ENCODE measurements at places on chromosomes 7 and 10.

GRCh38 chr7:81648716-81649115 lies 121.1 kb downstream of the HGF start:
- no peak for DNase-seq

GRCh38 chr10:59654007-59654406 lies 55.6 kb downstream of the SLC16A9 start:
- DNase-seq, result no peak

GRCh38 chr7:5232874-5233273 lies 42.8 kb downstream of the WIPI2 start:
- no peak for DNase-seq

DNA sequence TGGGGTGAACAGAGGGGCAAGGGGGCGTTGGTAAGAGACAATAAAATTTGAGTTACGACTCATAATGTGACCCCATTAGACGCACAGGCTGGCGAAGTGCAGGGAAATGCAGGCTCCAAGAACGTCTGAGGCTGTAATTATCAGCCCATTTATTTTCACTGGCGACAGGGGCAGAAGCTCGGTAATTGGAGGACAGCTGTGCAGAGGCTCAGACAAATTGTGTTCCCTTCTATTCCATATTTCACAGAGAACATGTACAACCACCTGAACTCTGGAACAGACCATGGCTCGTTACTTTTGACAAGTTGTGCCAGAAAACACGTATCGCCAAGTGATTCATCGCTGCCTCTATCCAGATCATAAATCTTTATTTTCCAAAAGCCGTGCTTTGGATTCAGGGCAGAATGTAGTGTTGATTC lies 137.3 kb upstream of the FRMD4A start:
- DNase-seq, result peak; percentile 57

DNA sequence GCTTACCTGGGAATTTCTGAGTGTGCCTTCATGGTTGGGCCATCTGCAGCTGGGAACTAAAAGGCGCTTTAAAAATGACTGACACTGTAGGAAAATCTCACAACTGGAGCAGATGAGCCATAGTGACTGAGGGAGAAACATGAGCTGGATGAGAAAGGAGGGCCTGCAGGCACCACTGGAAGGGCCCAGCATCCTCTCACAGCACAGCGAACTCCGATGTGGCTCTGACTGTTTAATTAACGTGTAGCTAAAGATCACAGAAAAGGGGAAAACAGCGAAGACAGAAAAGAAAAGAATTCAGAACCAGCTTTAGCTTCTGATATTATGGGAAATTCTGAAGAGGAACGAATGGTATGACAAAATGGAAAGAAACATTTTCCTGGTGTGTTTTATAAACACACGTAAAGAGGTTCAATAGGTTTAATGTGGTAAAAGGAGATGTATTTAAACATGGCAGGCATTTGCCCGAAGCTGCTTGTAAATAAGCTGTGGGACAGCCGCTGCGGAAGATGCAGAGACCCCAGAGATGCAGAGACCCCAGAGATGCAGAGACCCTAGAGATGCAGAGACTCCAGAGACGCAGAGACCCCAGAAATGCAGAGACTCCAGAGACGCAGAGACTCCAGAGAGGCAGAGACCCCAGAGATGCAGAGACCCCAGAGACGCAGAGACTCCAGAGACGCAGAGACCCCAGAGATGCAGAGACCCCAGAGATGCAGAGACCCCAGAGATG lies 534.3 kb downstream of the PTPRN2 start:
- no peak for DNase-seq

DNA sequence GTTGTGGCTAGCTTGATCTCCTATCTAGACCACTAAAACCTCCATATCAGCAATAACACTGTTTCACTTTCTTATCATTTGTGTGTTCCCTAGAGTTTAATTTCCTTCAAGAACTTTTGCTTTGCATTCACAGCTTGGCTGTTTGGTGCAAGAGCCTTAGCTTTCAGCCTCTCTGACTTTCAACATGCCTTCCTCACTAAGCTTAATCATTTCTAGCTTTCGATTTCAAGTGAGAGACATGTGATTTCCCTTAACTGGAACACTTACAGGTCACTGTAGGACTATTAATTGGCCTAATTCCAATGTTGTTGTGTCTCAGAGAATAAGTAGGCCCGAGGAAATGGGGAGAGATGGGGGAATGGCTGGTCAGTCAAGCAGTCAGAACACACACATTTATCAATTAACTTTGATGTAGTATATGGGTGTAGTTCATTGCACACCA lies 10.6 kb upstream of the BPGM start:
- no peak for DNase-seq

DNA sequence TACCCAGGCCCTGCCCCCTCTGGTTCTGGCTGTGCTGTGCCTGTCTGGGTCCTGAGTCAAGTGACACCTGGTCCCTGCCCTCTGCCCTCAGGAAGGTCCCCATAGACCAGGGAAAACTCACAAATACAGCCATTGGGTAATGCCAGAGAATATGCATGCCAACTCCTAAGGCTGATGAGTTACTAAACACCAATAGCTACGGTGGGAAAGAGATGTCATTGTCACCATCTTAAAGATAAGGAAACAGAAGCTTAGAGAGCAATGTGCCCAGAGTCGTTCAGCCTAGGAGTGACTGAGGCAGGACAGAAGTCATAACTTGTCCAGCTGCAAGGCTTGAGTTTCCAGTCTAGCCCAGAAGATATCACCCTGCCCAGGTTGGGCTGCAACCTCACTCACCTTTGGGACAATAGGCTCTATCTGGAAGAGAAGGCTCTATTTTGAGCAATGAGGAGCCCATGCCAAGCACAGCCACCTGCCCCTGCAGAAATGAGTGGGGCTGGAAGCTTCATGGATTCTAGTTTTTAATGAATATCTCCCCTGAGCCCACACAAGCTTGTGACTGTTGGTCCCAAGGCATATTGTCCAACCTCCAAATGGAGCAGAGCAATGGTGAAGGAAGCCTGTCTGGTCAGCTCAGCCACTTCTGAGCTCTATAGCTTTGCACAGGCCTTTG lies 42.6 kb downstream of the ZNF273 start:
- DNase-seq, result no peak

DNA sequence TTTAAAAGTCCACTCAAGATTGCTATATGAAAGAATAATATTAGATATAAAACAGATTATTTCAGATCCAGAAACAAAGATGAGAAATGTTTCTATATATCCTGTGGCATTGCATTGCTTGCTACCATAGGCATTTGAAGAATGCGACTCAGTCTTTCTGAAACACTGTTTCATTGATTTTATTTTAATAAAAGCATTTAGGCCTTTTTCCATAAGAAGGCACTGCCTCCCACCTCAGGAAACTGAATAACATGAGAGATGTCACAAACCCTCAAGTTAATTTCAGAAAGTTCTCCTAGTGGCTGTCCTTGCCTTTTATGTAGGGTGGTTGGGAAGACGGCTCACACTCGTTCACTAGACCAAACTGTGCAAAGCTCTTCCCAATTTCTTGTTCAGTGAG lies 23.3 kb downstream of the PRPS1L1 start:
- no peak for DNase-seq

- no peak for DNase-seq
Measured at GRCh38 chr7:17944720-17945119, 4.4 kb upstream of the SNX13 start.

DNA sequence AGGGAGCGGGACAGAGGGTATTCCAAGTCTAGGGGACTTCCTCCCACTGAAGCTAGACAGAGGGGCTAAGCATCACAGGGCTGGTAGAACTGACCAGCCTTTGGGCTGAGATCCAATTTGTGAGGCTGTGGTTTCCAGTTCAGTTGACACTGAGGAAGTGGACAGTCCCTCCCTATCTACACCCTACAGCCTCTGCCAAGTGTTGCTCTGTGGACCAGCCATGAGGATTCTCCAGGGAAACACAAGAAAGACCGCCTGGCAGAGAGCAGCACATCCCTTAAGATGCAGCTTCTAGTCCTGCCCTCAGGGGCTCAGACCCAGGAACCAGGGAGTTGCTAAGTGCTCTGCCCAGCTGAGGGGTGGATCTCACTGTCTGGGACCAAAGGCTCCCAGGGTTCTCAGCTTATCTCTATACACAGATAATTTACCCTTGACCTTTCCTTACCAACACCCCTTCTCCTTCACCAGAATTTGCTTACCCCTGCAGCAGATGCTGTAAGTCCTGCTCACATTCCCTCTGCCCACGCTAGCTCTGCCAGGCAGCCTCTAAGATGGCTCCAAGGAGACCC lies 252.0 kb downstream of the SKIDA1 start:
- DNase-seq, result no peak

DNA sequence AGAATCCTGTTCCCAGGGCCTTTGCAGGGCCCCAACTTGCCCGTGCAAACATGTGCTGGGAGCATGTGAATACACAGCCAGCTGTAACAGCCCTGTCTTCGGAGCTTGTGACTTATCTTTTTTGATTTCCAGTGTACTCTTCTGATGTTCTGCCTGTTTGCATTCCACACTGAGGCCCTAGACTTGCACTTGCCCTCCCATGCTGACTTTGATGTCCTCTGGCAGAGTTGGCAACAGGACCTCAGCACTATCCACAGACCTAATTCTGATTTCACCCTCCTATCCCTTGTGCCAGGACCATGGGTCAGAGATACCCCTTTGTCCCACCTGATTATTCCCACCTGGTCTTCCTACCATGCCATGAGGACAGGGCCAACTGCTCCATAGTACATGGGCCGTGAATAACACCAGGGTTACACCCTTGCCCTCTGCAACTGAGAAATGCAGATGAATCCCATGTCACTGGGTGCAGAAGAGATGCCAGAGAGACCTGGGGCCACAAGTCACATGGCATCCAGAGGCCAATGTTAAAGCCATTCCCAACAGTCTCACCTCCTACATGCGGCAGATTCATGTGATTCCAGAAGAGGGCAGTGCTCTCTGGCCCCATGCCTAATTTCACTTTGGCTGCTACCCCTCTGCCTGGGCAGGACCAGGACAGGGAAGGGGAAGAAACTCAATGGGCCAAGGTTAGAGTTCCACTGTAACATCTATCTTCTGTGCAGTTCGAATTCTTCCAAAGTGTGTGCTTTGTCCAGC lies 43.0 kb downstream of the SCRN1 start:
- no peak for DNase-seq

- no peak for DNase-seq
Measured at GRCh38 chr7:114620208-114620607, 205.6 kb downstream of the FOXP2 start.

- DNase-seq, result no peak
Measured at GRCh38 chr7:151080067-151080521, 515 bp downstream of the FASTK start.

- no peak for DNase-seq
Measured at GRCh38 chr7:133853706-133854276, 273.3 kb upstream of the LRGUK start.

DNA sequence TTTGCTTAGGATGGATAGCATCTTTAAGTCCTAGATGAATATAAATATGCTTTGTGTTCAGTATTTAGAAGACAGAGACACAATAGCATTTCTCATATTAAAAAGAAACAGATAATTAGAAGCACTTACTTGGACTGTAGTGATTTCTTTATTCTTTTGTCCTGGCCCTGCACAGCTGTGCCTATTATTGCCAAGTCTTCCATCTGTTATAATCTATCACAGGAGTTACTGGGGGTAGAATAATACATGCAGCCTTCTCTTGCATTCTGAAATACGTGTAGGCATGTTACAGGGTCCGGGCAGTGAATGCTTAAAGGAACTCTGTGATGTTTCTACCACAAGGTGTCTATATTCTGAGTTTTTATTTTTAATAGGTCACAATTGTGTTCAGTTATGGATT lies 461.5 kb upstream of the COBL start:
- DNase-seq, result no peak

- DNase-seq, result no peak
Measured at GRCh38 chr7:38760226-38760625, 129.1 kb upstream of the AMPH start.

- no peak for DNase-seq
Measured at GRCh38 chr10:116030576-116030975, 242.4 kb downstream of the GFRA1 start.

DNA sequence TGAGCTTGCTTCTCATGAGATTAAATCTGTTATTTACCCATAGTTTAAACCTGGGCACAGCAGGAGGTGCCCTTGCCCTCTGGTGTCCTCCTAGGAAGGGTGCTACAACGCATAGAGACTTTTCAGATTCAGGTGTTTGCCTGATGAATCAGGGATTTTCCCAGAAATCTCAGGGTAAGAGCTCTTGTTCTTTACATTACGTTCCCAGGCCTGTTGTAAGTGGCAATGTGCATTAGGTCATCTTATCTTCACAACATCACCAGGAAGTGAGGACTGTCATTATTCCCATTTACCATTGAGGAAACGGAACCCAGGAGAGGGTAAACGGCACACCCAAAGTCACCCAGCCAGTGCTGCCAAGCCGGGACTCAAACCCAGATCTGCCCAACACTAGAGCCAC lies 73.0 kb downstream of the NHLRC2 start:
- no peak for DNase-seq

GRCh38 chr7:143459359-143459758 lies 16.1 kb downstream of the TAS2R60 start:
- DNase-seq, result no peak

- DNase-seq, result no peak
Measured at GRCh38 chr10:12201543-12201942, 5.6 kb downstream of the CDC123 start.

DNA sequence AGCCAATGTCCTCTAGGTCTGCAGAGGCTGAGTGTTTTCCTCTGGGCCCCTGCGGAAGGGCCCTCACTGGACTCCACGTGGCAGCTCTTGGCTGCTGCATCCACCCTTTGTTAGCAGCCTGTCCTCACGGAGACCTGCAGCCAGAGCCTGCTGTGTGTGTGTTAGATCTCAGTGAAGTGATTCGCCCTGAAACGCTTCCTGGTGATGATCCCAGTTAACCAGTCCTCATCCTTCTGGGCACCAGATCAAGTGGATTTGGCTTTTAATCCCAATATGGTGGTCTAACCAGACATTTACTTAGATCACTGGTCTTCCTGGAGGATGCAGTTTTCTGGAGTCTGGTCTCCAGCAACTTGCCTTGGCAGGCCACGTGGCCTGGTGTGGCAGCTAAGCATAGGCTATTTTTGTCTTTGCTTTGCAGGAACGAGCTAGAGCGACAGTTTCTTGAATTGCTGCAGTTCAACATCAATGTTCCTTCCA lies 39.5 kb upstream of the GJD4 start:
- DNase-seq, result no peak

DNA sequence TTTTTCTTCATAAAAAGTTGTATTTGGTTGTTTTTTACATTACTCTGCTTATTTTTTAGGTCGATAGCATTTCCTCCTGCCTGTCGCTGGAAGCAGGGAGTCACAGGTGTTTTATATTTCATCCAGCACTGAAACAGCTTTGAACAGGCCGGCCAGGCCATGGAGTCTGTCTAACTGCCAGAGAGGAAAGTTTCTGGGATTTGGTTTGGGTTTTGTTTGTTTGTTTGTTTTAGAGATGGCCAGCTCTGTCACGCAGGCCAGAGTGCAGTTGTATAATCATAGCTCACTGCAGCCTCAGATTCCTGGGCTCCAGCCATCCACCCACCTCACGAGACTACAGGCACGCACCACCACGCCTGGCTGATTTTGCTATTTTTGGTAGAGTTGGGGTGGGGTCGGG lies 23.4 kb downstream of the PROSER2 start:
- DNase-seq, result no peak
